ENCODE measurements at places on chromosomes 11 and 22.
A peak's percentile ranks its signal among the peaks of the same experiment; 100 is the strongest.

DNA sequence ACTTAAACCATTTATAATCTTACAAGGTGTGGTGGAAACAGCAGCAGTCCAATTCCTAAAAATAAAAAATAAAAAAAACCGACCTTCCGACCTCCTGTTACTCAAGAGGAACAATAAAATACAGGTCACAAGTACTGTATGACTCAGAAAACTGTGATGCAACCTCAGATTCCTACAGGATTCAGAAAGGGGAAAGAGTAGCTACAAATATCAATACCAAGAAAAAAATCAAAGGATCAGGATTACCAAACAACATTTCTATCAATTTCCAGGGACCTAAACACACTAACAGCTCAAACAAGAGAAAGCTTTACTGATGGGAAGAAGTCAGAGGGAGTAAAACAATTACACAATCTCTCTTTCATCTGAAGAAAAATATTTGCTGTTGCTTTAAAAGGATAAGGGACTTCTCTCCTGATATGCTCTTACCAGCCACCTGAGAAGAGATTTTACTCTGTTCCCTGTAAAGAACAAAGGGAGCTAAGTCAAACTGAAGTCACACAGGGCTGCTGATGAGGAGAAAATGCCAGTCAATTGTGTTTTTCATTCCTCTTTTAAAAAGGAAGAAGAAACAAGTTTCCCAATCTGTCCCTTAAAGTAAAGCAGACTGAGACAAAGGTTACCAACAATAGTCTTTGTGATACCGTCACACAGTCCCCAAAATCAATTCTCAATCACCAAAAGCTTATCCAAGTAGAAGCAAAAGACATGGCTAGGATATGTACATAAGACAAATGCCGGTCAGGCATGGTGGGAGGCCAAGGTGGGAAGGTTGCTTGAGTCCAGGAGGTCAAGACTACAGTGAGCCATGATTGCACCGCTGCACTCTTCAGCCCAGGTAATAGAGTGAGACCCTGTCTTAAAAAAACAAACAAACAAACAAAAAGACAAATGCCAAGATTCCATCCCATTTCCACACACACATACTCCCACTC lies 39.3 kb downstream of the AMBRA1 start:
- no peak for DNase-seq

DNA sequence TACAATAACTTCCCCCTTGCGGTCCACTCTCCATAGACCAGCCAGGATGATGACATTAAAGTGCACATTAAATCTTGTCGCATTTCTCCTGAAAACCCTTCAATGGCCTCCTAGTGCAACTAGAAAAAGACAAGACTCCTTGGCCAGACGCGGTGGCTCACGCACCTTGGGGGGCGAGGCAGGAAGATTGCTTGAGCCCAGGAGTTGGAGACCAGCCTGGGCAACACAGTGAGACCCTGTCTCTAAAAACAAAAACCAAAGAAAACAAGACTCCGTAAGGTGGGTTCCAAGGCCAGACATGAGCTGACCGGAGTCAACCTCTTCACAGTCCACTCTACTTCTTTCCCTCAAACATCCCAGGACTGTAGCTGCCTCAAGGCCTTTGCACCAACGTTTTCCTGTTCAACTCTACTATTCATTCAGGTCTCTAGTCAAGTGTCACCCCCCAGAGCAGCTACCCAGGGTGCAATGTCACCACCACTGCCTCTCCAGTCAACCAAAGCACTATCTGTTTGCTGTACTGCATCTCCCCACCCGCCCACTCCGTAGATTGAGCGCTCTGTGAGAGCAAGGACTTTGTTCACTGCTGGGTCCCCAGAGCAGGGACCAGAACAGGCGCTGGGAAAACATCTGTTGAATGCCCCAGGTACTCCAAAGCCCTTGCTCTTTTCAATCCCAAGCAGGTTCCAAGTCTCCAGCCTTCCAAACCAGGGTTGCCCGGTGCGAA lies 739 bp downstream of the ZMAT5 start:
- DNase-seq: no peak

GRCh38 chr22:34055525-34056200 lies 135.4 kb upstream of the LARGE1 start:
- DNase-seq: no peak

- DNase-seq: no peak
These were observed 11.9 kb upstream of the PARVB start for GRCh38 chr22:44012162-44012561.

DNA sequence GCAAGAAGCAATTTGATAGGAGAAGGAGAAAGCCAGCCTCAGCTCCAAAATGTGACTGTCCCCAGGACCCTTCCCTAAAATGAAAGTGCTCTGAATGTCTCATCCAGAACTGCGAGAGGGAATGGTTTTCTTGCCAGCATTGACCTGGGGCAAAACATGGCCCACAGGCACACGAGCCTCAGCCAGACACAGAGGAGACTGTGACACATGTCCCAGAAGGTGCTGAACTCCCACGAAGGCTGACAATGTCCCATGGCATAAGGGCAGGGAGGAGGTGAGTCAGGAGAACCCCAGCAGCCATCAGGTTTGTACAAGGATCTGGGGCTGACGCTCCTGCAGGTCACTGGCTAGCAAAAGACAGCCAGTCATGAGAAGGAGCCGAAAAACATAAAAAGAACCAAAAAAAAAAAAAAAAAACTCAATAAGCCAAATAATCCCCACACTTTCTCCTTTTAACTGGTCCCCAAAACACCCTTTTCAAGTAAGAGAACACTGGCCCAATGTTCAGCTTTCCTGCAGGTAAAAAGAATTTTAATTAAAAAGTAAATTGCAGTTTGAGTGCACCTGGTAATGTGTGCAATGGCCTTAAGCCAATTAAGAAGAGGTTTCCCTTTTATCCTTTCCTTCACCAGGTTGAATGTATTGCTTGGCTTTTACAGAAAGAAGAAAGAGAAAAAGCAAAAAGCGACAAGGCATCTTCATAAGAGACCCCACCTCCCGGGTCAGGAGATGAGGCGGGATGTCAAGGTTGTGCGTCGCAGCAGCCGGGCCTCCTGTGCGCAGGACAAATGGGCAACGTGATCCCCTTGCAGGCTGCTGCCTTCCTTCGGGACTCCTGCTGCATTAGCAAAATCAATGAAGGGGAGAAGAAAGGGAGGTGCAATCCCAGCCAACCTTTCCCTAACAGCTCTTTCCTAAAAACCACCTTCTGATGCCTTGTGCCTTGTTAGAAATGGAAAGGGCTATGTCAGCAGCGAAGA lies 43.6 kb downstream of the GALNT18 start:
- DNase-seq: peak; percentile 1

- DNase-seq: no peak
These were observed 302.8 kb upstream of the NCAM1 start for GRCh38 chr11:112658431-112658878.

DNA sequence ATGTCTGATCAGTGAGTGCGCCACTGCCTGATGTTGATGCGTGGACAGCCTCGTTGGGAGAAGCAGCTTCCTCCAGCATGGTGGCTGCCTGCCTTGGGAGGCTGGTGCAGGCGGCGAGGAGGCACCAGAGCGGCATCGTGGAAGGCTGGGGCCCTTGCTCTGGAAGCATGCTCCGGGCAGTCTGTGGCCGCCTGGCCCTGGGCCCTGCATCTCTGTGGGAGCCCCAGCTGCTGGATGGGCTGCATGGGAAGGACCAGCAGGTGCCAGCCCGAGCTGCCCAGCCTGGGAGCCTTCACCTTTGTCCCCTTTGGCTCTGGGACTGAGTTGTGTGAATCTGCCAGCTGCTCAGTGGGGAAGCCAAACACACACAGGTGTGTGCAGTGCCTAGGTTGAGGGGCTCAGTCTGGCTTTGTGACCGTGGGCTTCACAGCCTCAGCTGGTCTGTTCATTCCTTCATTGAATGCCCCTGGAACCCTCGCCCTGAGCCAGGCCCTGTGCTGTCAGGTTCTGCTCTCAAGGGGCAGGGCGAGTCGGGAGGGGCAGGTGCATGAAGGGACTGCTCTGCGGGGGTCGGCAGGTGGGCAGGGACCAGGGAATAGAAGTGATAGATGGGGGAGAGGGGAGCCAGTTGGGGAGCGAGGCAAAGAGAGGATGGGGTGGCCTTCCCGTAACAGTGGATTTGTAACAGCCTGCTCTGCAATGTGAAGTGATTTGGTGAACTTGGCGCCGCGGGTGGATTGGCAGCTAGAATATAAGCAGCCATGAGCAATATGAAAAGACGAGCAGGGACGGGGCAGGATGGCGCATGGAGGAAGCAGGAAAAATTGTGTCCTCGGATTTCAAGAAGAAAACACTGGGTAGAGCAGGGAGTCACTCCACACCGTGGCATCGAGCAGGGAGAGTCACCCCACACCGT lies 354.2 kb downstream of the TBC1D22A start:
- no peak for DNase-seq

DNA sequence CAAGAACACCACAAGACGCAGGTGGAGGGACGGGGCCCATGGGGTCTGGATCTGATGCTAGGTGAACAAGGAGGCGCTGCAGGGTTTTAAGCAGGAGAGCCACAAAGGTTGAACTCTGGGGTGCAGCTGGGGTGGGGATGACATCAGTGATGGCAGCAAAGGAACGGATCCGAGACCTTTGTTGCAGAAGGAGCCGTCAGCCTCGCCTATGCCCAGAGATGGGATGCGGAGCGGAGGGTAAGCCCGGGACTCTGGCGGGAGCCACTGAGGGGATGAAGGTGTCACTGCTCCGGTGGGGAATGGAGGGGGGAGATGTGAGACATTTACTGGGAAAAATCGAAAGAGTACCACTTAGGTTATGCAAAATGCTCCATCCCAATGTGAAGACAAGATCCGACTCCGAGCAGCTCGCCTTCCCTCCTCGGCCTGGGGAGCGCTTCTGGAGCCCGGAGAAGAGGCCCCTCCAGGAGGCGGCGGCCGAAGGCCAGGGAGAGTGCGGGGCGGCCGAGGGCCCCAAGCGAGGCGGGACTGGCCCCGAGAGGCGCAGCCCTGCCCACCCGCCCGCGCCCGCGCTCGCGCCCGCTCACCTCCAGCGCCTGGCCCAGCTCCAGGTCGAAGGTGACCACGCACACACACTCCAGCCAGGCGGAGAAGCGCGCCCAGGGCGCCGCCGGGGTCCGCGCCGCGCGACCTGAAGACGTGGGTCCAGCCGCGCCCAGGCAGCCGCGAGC lies 422 bp downstream of the DENND6B start:
- no peak for DNase-seq

GRCh38 chr11:88383447-88383846 lies 45.9 kb upstream of the CTSC start:
- no peak for DNase-seq

GRCh38 chr11:134361661-134362060 lies 29.9 kb downstream of the GLB1L2 start:
- no peak for DNase-seq

- no peak for DNase-seq
These were observed 1.2 kb downstream of the P2RY6 start for GRCh38 chr11:73273222-73273895.

DNA sequence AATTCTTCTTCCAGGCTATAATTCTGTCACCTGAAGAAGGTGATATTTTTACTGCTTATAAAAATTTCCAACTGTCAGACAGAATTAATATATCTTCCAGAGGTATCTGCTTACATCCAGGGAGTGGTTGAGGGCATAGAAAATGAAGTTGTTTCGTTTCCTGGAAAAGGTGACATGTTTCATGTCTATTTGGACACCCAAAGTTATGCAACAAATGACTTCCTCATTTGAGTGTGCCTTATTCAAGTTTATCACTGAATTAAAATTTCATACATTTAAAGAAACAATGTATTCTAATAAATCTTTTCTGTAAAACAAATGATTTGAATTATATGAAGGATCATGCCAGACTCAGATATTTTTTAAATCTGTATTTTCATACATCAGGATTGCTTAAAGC lies 8.5 kb upstream of the GRAMD1B start:
- no peak for DNase-seq

DNA sequence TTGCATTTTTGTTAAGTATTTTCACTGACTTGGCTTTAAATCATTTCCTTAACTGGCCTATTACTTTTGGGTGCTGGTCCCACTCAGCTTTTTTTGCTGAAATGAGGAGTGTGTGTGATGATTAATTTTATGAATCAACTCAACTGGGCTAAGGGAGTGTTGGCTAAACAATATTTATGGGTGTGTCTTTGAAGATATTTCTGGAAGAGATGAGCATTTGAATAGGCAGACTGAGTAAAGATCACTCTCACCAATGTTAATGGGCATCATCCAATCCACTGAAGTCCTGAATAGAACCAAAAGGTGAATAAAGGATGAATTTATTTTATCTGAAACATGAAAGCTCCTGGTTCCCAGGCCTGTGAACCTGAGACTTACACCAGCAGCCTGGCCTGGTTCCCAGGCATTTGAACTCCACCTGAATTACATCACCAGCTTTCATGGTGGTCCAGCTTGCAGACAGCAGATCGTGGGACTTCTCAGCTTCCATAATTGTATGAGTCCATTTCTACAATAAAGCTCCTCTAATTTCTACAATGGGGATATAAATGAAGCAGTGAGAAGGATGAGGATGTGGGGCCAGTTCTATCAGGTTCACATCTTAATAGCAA lies 241.3 kb upstream of the ZC3H12C start:
- no peak for DNase-seq

GRCh38 chr11:116037861-116038260 lies 533.6 kb upstream of the CADM1 start:
- DNase-seq: no peak

DNA sequence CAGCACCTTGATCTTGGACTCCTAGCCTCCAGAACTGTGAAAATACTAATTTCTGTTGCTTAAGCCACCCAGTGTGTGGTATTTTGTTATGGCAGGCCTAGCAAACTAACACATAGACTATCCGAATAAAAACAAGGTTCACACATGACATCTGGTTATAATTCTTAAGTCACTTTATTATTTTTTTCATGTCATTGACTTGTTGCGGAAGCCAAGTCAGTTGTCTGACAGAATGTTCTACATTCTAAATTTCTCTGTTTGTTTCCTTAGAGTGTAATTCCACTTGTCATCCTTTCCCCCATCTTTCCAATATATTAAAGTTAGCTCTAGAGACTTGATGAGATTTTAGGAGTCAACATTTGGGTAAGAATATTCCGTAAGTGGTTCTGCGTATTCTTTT lies 40.6 kb downstream of the RAB30 start:
- DNase-seq: no peak

GRCh38 chr11:110093407-110094297 lies 460 bp downstream of the ZC3H12C start:
- peak; percentile 37 for DNase-seq

DNA sequence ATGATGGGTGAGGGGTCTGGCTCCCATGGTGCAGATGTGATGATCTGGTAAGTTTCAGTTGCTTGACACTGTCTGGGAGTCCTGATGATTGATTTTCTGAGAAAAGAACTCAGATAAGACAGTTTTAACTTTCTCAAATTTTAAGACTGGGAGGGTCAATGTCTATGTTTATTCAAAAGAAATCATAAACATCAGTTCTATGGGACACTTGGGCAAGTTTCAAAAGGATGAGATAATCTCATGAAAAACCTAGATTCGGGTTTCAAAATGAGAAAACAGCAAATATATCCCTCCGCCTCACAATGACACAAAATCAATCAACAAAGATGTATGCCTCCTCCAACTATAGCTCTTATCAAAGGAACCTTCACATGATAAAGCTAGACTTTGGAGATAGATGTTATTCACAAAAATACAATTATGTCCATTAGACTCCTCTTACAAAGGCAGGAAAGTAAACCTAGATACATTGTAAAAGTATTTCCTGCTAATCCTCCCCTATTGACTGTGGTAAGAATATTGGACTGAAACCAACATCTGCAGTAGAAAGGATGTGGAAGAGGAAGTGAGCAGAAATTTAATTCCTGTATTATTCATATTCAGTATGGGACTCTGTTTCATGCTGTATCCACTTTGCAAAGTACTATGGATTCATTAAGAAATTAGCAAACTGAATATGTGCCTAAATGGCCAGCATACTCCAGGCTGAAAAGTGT lies 21.6 kb downstream of the SVIP start:
- no peak for DNase-seq

Measured in lower leg skin (tissue), 4 donors.